KG1 (cell line): ENCODE measurements at places on chromosomes 7 and 10.

DNA sequence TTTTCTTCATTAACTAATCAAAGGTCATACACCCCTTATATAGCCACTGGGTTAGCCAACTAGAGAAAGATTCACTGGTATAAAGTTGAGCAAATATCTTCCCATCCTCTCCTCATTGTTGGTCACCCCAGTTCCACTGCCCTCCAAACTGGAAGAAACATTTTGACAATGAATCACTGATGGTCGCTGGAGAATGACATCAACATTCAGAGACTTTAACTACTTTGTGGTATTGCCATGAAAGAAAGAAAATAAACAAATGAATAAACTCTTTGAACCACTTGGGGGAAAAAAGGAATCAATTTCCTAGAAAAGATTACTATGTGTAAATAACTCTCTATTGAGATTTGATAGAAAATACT is 23.4 kb downstream of the HYCC1 start:
- DNase-seq: no peak

DNA sequence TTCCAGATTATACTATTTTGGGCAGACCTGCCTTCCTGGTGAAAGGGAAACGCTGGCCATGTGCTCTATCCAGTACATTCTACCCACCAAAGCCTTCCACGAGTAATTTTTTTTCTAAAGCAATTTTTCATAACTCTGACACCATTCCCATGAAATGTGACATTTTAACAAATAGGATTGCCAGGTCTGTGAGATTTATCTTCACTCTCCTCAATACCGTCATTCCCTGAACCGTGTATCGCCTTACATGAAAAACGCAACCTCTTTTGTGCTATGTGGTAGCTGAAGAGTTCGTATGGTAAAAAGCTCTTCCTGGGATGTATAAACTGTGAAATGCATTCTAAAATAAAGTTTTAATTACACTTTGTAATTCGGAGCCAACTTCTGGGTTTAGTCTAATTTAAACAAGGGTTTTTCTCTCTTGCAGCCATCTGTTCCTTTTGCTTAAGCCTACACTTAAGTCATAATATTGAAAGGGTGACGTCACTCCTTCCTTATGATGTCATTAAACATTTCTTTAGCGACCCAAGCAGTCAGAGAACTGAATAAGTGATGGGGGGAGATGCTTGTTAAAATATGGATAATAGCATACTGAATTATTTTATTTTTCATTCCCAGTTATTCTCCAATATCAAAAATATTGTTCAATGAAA is 27.7 kb downstream of the C1QL3 start:
- no peak for DNase-seq

DNA sequence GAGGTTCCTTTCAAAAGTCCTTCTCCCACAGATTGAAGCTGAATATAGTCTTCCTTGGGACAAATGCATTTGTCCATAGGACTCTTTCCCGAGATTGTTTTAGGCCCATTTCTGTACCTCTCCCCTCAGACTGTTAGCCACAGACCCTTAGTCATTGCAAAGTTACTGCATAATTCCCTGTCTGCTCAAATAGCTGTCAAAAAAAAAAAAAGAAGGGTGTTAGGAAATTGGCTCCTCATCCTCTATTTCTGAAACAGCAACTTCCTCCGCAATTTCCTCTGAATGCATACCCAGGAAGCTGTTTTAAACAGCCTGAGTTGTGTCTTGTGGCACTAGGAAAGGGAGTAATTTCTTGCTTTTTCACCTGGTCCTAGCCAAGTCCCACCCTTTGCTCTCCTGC is 5.4 kb downstream of the LRRC4 start:
- DNase-seq: no peak

GRCh38 chr7:92797284-92797683 is 39.1 kb downstream of the CDK6 start:
- DNase-seq: no peak

- no peak for DNase-seq
Measured at GRCh38 chr7:66362136-66362535, 157.0 kb downstream of the TPST1 start.

DNA sequence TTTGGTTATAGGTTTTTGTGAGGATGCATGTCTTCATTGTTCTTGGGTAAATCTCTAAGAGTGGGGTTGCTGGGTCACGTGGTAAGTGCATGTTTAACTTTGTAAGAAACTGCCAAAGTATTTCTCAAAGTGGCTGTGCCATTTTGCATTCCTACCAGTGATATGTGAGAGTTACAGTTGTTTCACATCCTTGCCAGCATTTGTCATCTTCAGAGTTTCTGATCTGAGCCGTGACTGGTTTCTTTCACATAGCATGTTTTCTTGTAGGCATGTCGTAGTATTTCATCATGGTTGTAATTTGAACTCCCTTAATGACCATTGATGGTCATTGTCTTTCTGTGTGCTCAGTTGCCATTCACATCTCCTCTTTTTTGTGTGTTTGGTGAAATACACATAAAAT is 286.0 kb downstream of the RNLS start:
- DNase-seq: no peak

- DNase-seq: no peak
Measured at GRCh38 chr7:106417273-106417902, 132.6 kb upstream of the NAMPT start.

DNA sequence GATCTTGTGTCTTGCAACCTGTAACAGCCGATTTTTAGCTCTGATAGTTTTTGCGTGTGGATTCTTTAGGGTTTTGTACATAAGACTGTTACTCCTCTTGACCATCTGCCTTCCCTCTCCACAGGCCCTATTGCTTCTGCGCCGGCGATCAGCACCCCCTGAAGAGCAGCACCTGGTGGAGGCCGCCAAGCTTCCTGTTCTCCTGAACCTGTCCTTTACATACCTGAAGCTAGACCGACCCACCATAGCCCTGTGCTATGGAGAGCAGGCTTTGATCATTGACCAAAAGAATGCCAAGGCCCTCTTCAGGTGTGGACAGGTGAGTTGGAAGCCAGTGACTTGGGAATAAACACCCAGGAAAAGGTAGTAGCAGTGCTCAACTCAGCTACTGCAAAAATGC is 12.6 kb downstream of the FKBP6 start:
- DNase-seq: no peak

GRCh38 chr7:129502708-129503685 is 666 bp downstream of the SMKR1 start:
- DNase-seq: no peak

GRCh38 chr10:80272793-80273522 is 16.5 kb downstream of the MAT1A start:
- no peak for DNase-seq

- DNase-seq: no peak
Measured at GRCh38 chr7:23332910-23333612, 33.9 kb downstream of the MALSU1 start.

DNA sequence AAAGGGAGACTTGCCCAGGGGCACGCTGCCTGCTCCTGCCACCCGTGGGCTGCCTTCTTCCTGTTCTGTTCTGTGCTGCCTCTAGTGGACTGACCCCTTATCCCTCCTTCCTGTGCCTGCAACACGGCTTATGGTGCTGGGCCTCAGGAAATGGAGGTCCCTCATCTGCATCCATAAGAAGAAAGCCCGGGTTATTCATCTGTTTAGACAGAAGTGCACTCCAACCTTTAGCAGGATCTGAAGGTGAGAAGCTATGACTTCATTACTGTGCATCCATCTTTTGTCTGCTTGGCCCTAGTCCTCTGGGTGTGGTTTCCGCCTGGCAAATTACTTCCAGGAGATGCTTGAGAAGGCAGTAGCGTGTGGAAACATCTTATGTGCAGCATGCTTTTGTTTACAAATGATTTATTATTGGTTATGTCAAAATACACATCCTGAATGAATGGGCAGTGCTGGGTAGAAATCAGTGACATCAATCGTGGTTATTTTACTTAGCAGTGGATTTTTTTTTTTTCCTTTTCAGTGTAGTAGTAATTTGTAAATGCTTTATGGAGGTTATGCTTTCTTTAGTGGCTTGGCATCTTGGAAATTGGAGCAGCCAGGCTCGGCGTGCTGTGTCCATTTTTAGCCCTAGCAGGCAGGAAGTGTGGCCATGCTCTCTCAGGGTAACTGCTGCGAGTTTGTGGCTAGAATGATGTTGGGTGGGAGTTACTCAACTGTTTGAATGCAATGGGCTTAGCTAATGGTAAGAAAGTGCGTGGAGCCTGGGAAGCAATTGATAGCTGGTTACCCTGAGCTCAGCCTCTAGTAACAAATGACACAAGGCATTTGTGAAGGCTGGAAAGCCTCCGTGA is 12.7 kb downstream of the PTPRE start:
- no peak for DNase-seq

GRCh38 chr10:10865303-10865702 is 152.4 kb upstream of the CELF2 start:
- DNase-seq: no peak

GRCh38 chr7:43588477-43589132 is 5.7 kb downstream of the STK17A start:
- DNase-seq: no peak

DNA sequence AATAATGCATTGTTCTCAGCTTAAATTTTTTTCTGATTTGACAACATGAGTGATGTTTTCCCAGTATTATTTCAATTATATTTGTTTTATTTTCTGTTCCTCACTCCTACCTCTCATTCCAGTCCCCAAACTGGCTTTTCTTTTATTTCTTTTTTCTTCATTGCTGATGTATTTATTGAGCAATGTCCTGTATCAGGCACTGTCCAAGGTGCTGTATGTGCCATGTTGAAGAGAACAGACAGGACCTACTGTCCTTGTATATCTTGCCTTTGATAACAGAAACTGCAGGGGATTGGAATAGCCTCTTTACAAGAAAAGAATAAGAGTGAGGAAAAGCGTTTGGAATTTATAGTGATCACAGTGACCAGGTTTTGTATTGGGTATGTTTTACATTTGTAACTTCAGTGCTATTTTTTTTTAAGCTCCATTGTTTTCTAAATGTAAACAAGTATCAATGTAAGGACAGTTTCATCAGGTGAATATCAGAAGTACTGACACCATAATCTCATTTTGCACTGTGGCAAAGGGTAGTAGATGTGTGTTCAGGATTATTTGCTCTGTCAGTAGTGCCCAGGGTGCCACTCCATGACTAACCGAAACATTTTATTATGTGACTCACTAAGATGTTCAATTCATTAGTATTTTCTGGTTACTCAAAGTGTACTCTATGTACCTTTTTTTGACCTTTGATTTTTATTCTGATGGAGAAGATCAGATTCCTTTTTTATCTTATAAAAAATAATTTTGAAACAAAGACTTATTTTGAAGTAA is 15.6 kb upstream of the CLDN12 start:
- no peak for DNase-seq

DNA sequence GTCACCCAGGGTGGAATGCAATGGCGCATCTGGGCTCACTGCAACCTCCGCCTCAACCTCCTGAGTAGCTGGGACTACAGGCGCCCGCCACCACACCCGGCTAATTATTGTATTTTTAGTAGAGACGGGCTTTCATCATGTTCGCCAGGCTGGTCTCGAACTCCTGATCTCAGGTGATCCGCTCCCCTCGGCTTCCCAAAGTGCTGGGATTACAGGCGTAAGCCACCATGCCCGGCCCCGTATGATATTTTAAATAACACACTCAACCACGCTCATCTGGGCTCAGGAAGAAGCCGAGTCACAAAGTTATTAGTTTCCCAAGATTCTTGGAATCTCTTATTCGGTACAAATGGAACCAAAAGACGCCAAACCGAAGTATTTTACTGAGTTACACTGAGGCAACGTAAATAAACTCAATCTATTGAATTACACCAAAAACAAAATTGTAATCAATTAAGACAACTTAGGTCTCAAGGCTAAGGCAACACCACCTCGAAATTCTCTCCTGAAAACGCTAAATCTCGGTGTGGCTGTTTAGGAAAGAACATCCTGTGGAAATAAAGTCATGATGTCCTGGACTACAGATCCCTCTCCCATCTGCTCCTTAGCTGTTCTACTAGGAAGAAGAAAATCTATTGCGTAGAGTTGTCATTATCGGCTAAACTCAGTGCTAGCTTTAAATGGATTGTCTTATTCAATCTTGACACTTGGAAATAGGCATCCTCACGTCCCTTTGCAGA is 910 bp downstream of the ARHGAP19 start:
- peak; percentile 54 for DNase-seq

- no peak for DNase-seq
Measured at GRCh38 chr10:24825551-24825950, 101.9 kb upstream of the ARHGAP21 start.

DNA sequence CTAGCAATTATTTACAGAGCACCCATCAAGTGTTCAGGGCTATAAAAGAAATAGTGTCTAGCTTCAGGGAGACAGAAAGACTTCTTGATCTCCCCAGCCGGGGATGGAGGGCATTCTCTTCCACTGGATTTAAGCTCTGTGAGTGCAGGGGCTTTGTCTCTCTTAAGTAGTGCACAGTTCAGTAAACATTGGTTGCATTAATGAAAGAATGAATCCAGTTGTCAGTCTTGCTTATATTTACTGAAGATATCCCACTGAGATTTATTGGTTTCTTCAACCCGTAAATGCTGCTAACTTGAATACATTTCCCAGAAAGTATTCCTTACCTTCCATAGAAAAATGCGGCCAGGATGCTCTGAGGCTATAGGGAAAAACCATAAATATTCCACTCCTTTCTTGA is 41.9 kb downstream of the AUTS2 start:
- DNase-seq: no peak

DNA sequence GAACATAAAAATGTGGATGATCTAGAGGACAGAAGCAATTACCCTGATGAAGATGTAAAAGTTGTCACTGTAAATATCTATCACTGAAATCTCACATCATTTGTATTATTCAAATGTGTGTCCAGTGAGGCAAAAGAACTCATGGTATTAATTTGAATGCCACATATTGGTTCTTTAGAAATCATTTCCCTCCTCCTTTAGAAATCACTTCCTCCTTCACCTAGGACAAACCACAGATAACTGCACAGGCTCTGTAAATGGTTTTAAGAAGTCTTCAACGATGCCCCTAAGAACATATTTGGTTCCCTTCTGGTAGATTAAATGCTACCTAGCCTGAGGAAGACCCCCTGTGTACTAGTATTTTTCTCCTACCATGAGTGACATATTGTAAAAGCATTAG is 33.1 kb upstream of the ZNF518A start:
- DNase-seq: no peak

- DNase-seq: peak; percentile 19
Measured at GRCh38 chr7:81956520-81956919, 186.7 kb upstream of the HGF start.

GRCh38 chr7:31192986-31193385 is 140.9 kb downstream of the ADCYAP1R1 start:
- DNase-seq: no peak

- no peak for DNase-seq
Measured at GRCh38 chr7:47647181-47647917, 65.4 kb upstream of the TNS3 start.

DNA sequence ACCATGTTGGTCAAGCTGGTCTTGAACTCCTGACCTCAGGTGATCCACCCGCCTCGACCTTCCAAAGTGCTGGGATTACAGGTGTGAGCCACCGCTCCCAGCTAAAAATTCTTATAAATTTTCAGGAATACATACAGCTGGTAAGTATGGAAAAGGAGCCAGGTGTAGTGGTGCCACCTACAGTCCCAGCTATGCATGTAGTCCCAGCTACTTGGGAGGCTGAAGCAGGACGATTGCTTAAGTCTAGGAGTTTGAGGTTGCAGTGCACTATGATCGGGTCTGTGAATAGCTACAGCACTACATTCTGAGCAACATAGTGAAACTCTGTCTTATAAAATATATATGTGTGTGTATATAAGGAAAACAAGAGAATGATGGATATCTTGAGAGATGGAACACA is 19.0 kb downstream of the LDB1 start:
- no peak for DNase-seq

GRCh38 chr7:132216847-132217525 is 359.3 kb downstream of the PLXNA4 start:
- no peak for DNase-seq

- DNase-seq: no peak
Measured at GRCh38 chr10:1829712-1830111, 92.4 kb upstream of the ADARB2 start.

GRCh38 chr10:80718024-80718423 is 180.3 kb downstream of the SH2D4B start:
- no peak for DNase-seq
